Effector CD8-positive, alpha-beta T cell (primary cell): ENCODE measurements at places on chromosomes 3 and 15.

DNA sequence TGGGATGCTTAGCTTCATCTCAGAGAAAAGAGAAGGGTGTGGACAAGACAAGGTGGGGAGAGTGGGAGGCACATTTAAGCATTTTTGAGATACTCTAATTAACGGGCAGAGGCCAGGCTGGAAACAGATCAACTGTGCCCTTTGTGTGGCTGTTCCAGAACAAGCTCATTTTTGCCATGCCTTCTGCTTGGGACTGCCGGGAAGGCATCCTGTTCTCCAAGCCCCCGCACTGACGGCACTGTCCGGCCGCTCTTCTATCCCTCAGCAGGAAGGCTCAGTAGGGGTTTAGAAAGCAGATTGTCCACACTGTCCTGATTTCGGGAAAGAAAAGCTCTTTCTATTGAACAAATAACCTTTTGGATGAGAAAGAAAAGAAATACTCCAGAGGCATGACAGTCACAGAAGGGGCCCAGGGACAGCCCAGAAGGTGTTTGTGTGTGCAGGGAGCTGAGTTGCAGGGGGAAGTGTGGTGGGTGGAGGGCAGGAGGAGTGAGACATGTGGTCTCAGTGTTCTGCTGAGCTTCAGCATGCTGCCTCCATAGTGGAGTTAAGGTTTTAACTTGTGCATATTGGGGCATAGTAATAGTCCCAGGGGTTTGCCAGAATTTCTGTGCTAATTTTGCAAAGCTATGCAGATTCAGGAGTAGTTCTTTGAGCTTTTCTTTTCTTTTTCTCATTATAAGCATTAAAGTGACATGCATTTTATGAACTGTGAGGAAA lies 27.3 kb downstream of the SV2B start:
- no peak for DNase-seq

DNA sequence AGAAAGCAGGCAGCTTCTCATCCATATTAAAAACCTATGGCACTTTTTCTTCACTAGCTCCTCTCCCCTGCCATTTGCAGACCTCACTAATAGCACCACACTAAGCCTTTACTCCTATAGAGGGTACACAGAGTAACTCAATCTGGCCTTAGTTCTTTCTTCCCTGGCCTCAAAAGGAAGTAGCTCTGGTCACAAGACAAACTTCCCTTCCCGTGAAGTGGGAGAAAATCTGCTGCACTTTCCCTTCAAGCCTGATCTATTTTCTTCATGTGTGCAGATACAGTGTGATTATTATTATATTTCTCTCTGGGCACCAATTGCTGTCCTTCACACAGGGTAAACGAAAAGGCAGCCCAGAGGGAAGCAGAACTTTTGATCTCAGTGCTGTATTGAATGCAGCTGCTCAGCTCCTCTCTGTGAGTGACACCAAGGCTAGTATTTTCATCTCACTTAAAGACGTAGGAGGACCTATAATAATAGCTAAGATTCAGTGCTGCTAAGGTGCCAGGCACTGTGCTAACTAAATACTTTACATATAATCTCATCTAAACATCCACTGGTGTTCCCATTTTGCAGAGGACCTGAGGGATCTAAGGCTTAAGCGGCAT lies 61.9 kb upstream of the RASGRP1 start:
- no peak for DNase-seq

DNA sequence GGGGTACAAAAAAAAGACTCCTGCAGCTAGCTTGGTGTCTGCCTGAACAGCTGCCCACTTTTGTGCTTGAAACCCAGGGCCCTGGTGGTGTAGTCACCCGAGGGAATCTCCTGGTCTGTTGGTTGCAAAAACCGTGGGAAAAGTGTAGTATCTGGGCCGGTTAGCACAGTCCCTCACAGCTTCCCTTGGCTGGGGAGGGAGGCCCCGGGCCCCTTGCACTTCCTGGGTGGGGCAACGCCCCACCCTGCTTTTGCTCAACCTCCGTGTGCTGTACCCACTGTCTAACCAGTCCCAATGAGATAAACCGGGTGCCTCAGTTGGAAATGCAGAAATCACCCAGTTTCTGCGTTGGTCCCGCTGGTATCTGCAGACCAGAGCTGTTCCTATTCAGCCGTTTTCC lies 211.7 kb upstream of the ZPLD1 start:
- no peak for DNase-seq

GRCh38 chr3:156764751-156765150 lies 61.4 kb upstream of the LEKR1 start:
- no peak for DNase-seq

DNA sequence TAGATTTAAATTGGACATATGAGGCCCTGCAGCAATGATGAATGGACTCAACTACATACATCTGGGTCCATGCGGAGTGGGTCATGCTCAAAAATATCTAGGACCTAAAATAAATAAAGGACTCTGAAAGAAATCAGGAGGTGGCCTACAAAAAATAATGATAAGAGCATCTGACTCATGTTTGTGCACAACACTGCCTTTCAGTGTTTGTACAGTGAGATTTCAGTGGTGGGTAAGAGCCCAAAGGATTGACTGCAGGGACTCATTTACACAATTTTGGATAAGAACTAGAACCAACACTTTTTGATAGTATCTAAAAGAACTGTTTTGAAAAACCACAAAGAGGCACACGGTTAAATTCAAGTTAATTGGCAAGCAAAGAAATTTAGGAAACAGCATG lies 285.5 kb downstream of the SLC9A9 start:
- no peak for DNase-seq

DNA sequence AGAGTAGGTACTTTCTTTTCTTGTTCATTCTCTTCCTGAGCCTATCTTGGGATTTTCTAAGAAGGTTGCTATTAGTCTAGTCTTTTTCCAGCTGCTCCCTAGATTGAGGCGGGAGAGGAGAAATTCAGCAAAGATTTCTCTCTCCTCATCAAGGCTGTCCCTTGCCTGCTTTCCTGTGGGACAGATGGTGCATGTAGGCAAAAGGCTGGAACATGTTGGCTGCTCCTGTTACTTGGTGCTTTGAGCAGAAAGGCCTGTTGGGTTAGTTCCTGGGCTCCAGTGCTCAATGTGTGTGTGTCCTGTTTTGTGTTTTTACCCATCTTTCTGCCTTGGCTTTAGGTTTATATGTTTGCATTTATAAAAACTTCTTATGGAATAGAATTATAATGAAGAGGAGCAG lies 9.1 kb upstream of the SNRPN start:
- no peak for DNase-seq

- DNase-seq, result no peak
These were observed 104.1 kb downstream of the TPRA1 start for GRCh38 chr3:127486321-127486944.

GRCh38 chr15:91975241-91975978 lies 121.9 kb downstream of the SLCO3A1 start:
- no peak for DNase-seq
